ENCODE measurements at places on chromosomes 4 and X. TPM values are rescaled to one million over a fixed set of nuclear protein-coding genes. Genes with fewer than 3 reads are reported as not detected.

DNA sequence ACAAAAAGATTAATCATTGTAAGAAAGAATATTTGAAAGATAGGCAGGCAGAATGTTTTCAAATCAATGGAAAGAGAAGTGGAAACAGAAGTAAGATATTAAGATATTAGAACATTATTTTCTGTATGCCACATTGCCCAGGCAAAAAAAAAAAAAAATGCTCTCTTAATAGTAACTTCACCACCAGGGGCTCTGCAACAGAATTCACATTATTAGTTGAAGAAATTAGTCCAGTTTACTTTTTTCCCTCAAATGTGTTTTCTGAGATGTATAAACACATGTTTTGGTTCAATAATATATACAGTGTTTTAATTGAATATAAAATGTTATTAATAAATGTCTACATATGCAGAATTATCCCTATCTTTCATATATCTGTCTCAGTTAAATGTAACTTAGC lies 78.0 kb upstream of the ADAD1 start:
- DNase-seq, result no peak

DNA sequence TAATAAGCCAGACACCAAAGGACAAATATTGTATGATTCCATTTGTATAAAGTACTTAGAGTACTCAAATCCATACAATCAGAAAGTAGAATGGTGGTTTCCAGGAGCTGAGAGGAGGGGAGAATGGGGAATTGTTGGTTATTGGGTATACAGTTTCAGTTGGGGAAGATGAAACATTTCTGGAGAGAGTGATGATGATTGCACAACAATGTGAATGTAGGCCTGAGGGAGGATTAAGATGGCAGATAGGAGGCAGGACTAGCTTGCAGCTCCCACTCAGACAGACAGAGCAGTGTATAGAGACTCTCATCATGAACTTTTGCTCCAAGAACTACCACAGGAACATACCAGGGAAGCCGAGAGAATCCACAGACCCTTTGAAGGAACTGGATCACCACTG lies 75.7 kb upstream of the PAK3 start:
- DNase-seq, result no peak

SLC38A5 gene
- 7.0 TPM for total RNA-seq

DNA sequence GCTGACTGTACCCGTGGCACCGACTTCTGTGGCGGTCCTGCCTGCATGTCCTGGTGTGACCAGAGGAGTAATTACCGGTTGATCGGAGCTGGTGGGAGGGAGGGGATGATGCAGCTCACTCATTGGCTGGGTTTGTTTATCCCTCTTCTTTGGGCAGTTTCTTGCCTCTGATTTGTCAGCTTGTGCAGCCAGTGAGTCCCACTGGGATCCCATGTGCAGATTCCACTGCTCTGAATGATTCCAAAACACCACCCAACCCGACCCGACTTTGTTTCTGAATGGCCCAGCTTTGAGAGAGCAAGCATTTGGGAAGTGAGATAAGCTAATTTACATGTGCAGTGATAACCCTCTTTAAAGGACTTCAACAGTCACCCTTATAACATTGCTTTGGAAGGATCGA lies 13.8 kb downstream of the FHDC1 start:
- DNase-seq, result no peak

SYP gene
- 0.69 TPM for total RNA-seq

DNA sequence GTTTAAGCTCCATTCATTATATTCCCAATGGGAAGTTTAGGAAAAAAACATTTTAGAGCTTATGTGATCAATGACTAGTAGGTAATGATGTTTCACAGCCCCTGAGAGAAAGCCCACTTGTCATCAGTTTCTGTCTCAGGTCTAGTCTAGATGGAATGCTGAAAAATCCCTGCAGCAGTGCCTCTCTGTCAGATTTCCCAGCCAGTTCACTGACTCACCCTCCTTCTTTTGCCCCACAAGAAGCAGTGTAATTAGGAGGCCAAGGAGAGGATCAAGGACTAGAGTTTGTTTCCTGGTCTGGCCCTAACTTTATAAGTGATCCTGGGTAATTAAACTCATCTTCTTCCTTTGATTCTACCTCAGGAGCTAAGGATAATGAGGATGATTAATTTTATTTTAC lies 118.7 kb upstream of the ANXA3 start:
- DNase-seq, result no peak
